ENCODE measurements at places on chromosomes 16 and 17.

DNA sequence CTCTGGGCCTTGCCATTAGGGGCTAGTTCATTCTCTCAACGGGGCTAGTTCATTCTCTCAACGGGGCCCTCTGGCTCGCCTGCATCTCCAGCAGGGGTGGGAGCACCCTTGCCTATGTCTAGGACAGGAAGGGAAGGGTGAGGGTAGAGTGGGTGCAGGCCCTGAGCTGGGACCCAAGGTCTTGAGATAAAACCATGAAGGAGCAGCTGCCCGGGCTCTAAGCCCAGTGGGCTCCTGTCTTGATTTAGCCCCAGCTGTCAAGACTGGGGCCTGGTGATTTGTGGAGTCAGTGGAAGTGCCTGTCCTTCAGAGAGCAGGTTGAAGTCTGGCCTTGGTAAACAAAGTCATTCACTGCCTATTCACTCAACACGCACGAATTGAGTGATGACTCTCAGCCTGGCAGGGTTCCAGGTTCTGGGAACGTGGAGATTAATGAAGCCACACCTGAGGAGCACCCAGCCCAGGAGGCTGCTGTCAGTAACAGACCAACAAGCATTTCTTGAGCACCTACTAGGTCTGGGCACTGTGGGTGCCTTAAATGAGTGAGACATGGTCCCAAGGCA, 35.4 kb downstream of the WNT3 start:
- no peak for DNase-seq

DNA sequence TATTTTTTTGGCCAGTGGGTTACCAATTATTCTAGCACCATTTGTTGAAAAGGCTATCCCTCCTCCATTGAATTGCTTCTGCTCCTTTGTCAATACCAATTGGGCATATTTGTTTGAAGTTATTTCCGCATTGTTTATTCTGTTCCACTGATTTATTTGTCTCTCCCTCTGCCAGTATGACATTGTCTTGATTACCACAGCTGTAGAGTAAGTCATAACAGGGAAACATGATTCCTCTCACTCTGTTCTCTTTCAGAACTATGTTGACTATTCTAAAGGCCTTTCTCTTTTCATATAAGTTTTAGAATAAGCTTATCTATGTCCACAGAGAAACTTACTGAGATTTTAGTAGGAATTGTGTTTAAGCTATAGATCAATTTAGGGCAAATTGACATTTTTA, 94.3 kb downstream of the MAP2K6 start:
- no peak for DNase-seq

GRCh38 chr17:81741594-81742452, 29.7 kb downstream of the SLC25A10 start:
- DNase-seq, result no peak

GRCh38 chr17:3956327-3956957, 7.8 kb downstream of the ATP2A3 start:
- no peak for DNase-seq

- DNase-seq, result no peak
Measured at GRCh38 chr16:88460496-88461330, 7.6 kb downstream of the ZFPM1 start.

DNA sequence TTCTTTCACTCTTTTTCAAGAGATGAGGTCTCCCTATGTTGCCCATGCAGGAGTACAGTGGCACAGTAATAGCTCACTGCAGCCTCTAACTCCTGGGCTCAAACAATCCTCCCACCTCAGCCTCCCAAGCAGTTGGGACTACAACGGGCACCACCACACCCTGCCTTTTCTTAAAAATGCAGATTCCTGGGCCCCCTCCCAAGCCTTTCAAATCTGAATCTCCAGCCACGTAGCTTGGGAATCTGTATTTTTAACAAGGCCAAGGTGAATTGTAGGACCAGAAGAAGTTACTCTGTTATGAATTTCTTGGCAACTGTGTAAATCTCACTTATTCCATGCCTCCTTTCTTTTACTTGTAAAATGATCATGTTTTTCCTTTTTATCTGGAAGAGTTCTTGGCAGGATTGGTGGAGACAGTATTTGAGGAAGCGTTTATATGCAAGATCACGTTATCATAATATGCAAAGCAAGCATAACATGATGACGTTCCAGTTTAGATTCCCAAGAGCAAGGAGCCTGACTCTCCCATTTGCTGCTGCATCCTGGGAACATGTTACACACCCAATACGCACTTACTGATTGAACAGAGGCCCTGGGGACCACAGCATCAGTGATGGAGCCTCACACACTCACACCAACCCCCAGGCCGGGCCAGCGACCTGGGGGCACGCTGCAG, 44.5 kb downstream of the LITAF start:
- no peak for DNase-seq

DNA sequence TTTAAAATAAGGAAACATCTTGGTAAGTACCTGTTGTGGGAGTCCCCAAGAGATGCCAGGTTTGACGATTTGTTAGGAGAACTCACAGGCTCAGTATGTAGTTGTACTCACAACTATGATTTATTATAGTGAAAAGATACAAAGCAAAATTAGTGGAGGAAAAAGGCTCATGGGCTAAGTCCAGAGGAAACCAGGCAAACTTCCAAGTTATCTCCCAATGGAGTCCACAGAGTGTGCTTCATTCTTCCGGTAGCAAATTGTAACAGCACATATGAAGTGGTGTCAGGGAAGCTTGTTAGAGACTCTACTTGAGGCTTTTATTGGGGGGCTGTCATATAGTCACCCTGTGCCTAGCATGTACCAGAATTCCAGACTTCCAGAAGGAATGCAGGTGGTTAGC, 2.3 kb downstream of the DDX19A start:
- DNase-seq, result no peak

DNA sequence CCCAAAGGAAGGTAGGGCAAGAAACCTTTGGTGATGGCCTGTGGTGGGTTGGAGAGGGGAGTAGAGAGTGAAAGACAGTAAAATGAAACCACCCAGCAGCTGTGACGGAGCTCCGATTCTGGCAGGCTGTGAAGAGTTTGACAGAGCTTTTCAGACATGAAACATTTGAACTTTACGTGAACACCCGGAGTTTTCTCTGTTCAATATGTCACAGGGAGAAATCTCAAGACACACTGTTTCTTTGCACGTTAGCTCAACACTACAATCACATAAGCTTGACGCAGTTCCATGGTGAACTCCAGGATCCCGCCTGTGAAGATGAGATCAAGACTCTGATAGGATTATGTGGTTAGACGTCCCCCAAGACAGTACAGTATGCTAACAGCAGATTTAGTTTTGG, 79.6 kb upstream of the CDH11 start:
- peak; percentile 58 for DNase-seq

DNA sequence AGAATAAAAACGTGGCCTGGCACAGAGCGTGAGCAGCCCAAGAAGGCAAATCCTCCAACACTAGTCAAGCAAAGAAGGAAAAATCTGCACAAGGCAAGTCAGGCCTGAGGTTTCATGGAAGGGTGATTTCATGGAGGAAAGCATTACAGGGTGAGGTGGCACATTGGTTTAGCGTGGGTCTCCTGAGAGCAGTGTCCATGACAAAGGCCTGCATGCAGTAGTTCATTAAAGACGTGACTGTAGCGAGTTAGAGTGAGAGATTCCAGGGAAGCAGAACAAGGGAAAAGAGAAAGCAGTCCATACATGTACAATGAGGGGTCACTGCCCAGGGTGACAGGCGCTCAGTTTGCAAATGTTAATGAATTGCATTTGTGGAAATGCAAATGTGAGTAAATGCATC, 285.0 kb upstream of the ERCC4 start:
- no peak for DNase-seq

All from fibroblast of skin of abdomen (primary cell).